ENCODE measurements at places on chromosomes 7 and 10.

DNA sequence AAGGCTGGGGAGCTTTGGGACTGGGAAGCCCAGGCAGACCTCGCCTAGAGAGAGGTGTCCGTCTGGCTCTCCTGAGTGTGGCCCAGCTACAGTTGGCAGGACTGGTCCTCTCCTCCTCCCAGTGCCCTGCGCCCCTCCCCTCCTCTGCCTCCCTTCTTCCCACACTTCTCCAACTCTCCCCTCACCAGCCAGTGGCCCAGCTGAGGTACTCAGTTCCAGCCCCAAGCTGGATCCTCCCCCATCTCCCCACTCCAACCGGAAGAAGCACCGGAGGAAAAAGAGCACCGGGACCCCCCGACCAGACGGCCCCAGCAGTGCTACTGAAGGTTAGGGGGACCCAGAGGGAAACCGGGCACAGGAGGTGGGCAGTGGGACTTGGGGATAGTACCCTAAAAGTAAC, 27.7 kb downstream of the GBX1 start:
- no peak for DNase-seq

DNA sequence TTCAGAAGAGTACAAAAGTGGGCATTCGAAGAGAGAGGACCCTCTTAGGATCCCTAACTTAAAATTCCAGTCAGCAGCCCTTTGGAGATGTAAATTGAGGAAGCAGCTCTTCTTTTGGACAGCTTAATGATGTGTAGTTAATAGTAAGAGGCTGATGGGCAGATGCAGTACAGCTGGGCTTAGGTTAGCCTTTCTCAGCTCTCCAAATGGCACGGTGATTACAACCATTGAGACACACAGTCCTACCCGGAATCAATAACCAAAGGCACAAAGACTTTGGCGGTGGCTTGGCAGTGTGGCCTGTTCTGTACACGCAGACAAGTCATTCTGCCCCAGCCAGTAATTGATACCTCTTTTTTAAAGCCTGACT, 26.8 kb downstream of the GAD2 start:
- no peak for DNase-seq

- DNase-seq: peak; percentile 51
Measured at GRCh38 chr10:91694170-91694794, 61.4 kb upstream of the PPP1R3C start.

DNA sequence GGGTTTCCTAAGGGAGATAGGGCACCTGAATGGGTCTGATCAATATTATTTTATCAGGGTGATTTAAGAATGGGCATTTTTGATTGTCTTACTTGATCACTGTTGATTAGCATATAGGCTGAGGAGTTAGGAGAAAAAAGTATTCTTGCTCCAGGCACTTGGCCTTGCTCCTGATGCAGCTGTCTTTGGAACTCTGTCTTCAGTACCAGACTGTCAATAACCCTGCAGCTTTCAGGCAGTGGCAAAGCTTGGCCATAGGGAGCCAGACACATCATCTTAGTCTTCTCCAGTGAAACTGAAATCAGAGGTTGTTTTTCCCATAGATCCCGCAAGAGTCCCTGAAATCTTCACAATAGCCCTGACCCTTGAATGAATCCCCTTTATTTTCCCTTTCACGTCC, 47.2 kb downstream of the EXOC4 start:
- no peak for DNase-seq

DNA sequence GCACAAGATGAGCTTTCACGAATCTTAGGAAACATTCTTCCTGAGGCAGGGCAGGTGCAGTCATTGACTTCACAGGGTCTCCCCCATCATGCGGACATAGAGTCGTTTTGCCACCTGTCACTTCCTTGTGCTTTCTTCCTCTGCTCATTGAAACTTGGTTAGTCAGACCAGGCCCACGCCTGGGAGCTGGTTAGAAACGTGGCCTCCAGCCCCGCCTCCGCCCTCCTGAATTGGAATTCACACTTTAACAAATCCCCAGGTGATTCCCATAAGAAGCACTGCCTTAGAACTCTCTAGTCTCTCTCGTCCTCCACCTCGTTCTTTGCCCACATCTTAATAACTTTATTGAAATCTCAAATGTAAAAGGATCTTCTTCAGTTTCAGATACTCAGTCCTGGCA, 265.5 kb upstream of the FZD8 start:
- DNase-seq: no peak

- DNase-seq: peak; percentile 32
Measured at GRCh38 chr7:27210441-27211083, 10.7 kb upstream of the HOXA13 start.

DNA sequence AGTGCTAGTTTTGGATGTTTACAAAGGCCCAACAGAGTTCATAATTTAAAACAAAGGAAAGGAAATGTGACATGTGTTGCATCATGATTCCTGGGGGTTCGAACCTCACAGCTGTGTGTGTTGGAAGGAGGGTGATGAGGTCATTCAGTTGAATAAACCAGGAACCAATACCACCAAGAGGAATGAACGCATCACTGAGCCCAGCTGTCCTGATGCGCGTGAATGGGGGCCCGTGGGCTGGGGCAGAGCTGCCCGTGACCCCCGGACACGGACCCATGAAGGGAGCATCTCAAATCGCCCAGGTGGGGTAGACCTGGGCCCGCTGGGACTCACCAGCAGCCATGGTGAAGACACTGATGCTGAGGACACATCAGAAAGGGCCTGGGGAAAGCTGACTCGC, 33.0 kb downstream of the BRI3 start:
- peak; percentile 63 for DNase-seq

GRCh38 chr10:17562614-17563013, 54.6 kb downstream of the HACD1 start:
- DNase-seq: peak; percentile 69

DNA sequence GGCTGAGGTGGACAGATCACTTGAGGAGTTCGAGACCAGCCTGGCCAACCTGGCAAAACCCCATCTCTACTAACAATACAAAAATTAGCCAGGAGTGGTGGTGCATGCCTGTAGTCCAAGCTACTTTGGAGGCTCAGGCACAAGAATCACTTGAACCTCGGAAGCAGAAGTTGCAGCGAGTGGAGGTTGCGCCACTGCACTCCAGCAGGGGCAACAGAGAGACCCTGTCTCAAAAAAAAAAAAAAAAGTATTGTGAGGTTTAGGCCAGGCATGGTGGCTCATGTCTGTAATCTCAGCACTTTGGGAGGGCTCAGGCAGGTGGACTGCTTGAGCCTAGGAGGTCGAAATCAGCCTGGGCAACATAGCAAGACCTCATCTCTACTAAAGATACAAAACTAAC, 16.0 kb downstream of the TET1 start:
- DNase-seq: no peak

- DNase-seq: no peak
Measured at GRCh38 chr10:33235251-33235884, 99.1 kb downstream of the NRP1 start.

DNA sequence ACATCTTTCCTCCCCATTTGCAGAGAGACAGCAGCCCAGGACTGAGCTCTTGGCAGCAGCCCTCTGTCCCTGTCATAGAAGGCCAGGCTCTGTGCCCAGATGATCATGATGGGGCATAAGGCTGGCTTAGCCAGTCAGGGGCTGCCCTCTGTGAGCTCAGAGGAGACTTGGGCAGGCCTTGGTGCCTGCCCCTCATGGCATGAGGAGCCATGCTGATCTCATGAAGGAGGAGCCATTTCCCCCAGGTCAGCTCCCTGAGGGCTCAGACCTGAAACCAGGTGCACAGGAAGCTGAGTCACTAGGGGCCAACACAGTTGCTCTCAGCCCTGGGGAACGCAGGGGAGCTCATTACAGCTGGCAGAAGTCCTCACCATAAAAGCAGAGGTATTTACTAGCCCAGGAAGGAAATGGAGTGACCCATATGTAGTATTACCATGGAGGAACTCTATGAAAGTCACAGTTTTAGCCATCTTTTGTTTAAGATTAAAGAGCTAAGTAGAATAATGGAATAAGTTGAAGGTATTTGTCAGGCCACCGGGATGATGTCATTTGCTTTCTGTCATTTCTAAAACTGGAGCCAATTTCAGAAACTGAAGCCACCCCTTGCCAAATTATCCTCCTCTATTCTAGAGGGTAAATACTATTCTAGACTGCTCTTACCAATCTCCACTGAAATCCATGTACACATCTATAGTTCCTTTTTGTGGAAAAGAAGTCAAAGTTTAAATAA, 362.4 kb upstream of the ZNF32 start:
- peak; percentile 12 for DNase-seq

DNA sequence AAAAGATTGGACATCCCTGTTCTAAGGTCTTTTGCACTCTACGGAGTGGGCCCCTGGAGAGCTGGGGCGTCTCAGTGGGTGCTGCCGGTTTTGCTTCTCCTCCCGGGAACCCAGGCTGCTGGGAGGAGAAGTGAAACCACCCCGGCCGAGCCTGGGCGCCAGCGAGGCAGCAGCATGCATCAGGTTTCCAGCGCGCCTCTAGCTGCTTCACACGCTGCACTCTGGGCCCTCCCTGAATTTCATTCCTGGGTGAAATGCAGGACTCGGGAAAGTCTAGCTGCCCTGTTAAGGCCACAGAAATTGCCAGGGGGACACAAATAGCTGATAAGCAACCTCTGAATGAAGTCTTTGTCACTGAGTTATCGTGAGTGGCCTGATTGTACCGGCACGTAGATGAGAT, 127.4 kb downstream of the TRRAP start:
- no peak for DNase-seq

GRCh38 chr7:114175125-114175524, 239.5 kb upstream of the FOXP2 start:
- DNase-seq: peak; percentile 7

- DNase-seq: no peak
Measured at GRCh38 chr10:29947701-29948060, 111.7 kb downstream of the JCAD start.

DNA sequence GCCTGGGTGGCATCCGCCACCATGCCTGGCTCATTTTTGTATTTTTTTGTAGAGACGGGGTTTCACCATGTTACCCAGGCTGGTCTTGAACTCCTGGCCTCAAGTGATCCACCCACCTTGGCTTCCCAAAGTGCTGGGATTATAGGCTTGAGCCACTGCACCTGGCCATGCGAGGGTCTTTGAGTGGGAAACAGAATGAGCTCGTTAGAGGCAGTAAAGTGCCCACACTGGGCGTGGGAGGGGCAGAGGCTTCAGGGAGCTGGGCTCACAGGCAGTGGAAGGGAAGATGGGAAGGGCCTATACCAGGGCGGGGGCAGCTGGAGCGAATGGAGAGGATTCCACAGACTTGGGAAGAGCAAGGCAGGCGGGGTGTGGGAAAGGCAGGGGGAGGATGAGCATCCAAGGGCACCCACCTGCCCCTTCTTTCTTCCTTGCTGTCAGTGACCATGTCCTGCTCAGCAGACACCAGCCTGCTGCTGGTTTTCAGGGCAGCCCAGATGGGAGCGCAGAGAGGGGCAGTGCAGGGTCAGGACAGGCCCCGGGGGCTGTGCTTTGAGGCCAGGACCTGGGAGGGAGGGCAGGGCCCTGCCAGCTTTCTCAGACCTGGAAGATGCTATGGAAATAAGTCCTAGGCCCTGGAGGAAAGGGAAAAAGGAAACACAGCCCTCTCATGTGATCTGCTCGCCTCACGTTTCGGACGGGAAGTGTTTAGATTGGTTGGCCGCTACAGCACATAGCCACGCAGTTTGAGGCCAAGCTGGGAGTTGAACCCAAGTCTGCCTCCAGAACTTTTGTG, 4.2 kb downstream of the FZD9 start:
- no peak for DNase-seq

GRCh38 chr7:132551439-132551838, 24.8 kb downstream of the PLXNA4 start:
- DNase-seq: no peak

DNA sequence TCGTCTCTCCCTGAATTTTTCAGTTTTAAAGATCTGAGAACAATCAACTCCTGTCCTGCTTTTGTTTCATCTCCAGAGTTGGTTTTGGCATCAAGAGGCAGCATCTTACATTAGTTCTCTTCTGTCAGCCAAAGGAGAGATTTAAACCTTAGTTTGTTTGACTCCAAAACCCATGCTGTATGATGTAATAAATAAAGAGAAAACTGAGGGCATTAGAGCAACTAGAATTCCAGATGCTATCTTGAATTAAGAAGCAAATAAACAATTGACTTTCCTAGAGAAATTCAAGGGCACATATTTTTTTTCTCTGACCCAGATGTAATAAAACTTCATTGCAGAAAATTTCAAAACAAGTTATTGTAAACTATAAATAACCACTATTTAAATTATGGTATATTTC, 54.4 kb downstream of the INHBA start:
- DNase-seq: no peak

DNA sequence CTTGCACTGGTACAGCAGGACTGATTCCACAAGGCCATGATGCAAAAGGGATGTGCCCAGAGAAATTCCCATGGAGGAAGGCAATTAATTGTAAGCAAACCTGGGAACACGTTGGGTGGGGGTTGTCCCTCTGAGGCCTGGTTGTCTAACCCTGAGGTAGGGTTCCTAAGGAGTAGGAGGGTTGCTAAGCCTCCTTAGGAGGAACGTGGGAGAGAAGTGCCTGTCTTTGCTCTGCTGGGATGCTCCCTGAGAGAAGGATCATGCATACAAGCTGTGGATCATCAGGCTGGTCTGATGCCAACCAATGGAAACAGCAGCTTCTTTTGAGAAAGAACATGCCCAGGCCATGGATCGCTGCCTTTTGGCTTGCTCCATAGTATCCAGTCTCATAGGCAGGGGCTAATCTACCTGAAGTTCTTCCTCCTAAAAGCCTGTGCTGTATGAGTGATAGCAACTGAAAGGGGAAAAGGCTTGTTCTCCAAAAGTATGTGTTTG, 203.7 kb upstream of the NPVF start:
- DNase-seq: no peak

DNA sequence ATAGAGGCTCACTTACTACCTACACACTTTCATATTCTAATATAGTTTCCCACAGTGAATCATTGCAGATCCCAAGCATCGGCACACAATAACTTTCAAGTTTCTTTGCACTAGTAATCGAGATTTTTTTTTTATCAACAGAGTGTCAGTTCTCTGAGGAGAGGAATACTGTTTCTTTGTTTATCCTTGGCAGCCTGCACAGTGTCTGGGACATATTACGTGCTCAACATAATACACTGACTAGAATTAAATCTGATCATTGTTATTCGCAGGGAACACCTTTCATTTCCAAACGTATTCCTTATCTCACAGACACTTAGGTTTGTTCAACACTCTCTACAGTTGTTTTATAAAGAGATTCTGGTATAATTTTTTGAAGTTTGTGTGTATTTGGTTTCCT, 95.3 kb downstream of the CACNA2D1 start:
- DNase-seq: peak; percentile 50

DNA sequence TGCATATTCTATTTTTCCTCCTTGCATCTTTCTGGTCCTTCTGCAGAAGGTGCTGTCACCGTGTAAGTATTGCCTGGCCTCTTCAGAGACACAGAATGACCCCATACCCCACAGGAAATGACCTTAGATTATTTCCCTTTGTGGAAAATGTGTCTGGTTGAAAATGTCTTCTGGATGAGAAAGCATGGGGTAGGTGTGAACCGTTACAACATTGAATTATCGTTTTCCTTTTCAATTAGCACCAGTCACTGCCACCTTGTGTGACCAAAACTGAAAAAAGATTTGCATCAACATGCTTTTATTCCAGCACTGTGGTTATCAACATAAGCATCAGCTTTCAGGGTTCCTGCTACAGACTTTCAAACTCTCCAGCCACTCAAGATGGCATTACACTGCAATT, 58.0 kb upstream of the CELF2 start:
- no peak for DNase-seq

GRCh38 chr10:132077091-132077490, 11.3 kb downstream of the JAKMIP3 start:
- no peak for DNase-seq

- DNase-seq: no peak
Measured at GRCh38 chr7:22874904-22875303, 52.3 kb upstream of the TOMM7 start.
